ENCODE measurements at places on chromosomes 16 and 17.

GRCh38 chr17:73747221-73748002 is 103.2 kb upstream of the SDK2 start:
- DNase-seq, result no peak

DNA sequence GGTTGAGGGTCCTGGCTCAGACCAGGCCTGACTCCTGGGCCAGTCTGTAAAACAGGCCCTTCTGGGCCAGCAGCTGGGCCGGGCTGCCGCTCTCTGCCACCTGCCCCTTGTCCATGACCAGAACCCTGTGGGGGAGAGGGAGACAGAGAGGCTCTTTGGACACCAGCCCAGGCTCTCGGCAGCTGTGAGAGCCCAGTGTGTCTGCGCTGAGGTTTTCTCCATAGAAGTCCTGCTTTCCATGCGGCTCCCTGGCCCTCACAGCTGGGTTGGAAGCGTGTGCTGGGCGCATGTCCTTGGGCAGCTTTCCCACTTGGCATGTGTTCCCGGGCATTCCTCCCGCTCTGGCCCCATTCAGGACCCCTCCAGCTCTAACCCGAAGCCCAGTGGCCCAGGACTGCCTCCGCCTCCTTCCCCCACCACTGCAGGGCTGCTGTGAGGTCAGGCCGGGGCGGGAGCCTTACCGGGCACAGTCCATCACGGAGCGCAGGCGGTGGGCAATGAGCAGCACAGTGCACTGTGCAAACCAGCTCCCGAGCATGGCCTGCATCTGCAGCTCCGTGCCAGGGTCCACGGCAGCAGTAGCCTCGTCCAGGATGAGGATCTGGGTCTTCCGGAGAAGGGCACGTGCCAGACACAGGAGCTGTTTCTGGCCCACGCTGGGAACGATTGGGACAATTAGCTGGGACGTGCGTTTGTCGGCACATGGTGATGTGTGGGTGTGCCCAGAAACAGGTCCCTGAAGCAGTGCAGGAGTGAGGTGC is 73.0 kb downstream of the ABCC6 start:
- no peak for DNase-seq

DNA sequence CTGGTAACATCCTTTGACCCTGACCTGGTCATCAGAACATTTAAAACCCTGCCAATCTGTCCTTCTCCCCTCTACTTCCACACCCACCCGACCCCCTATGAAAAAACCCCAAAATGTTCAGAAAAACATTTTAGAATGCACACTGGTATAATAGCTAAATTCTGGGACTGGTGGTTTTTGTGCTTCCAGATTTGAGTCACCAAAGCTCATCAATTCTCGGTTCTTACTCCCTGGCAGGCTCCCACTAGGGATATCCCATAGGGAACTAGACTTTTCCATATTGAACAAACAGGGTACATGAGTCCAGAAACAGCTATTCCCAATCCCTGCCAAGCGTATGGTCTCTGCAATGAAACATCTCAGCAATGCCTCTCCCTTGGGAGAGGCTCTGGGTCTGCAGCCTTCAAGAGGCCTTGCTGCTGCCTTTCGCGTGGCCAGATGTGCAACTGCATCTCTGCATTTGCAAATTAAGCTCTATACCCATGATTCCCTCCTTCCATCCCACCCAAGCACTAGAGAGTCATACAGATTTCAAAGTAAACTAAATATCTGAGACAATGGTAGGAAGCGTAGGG is 67.7 kb downstream of the SMG6 start:
- DNase-seq, result no peak

GRCh38 chr16:88639231-88640038 is 1.1 kb downstream of the IL17C start:
- no peak for DNase-seq

DNA sequence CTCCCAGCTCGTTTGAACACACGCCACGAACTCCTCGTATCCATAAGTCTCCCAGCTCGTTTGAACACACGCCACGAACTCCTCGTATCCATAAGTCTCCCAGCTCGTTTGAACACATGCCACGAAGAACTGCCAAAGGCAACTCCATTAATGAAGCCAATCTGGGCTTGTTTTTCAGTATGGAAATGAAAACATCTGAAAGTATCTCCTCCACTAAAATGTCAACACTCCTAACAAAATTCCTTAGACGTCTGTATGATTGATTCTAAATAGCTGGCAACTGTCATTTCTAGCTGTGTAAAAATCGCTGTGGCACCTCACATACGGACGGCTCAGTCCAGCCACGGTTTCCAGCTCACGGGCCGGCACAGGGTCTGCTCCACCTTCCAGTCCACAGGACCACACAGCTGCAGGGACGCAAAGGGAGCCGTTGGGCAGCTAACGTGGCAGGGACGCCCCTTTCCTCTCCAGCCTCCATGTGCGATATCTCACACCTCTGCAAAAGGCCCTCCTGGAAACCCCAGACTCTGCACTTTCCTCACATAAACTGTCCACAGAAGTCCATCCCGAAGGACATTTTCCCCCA is 67.1 kb upstream of the METRNL start:
- no peak for DNase-seq

GRCh38 chr16:30748634-30749445 is 615 bp downstream of the PHKG2 start:
- DNase-seq, result no peak

- DNase-seq, result no peak
Observed at GRCh38 chr17:7932483-7932891, 481 bp downstream of the CNTROB start.

GRCh38 chr17:68662037-68662432 is 60.9 kb upstream of the FAM20A start:
- DNase-seq, result no peak

- no peak for DNase-seq
Observed at GRCh38 chr16:57590654-57591085, 37.8 kb upstream of the ADGRG1 start.

- DNase-seq, result no peak
Observed at GRCh38 chr17:63381101-63381729, 64.9 kb downstream of the CYB561 start.

GRCh38 chr17:56144223-56144622 is 9.1 kb upstream of the ANKFN1 start:
- DNase-seq, result no peak

- no peak for DNase-seq
Observed at GRCh38 chr17:65925606-65926307, 266.2 kb downstream of the CEP112 start.

DNA sequence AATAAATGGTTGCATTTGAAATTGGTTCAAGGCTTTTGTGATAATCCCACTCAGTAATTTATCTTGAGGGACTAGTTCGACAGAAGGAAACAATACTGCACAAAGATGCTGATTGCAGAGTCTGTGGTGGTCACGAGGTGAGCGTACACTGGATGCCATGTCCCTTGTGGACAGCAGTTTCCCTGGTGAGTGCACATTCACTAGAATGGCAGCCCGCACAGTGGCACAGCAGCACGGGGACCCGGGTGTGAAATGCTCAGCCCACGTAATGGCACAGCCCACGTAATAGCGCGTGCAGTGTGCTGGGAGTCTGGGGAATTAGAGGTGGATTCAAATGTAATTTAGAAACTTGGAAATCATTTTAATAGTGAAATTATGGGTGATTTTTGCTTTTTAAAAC is 154.0 kb downstream of the LGALS9B start:
- DNase-seq, result no peak

DNA sequence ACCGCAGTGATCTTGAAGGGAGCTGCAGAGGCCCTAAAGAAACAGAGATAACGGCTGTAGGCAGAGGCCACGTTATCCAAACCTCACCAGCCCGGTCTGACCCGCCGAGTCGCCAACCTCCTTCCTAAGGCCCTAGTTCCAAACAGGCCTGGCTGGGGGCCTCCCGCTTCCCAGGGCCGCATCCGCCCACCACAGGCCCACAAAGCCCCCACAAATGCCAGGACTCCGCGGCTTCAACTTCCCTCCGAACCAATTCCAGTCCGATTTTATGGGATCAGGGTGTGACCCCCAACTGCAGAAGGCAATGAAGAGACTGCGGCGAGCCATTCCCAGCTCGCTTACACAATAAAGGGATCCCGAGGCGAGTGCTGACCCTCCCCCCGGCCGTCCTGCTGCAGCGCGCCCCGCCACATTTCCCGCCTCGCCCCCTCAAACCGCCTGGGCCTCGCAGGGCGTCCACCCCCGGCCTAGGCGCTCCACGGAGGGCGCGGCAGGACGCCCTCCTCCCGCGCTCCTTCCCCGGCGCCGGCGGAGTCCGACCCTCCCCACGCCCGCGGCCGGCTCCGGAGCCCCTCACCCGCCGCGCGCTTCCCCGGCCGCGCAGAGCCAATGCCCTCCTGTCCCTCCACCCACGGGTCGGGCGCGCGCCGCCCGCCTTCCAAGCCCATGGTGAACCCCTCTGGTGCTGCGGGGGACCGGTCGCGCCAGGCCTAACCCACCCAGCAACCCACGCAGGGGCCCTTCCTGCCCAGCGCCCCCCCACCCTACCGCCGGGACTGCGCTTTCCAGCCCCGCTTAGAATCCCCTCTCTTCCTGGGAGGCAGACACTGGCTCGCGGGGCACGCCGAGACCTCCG is 926 bp downstream of the MYH10 start:
- DNase-seq, result no peak
